ENCODE measurements at places on chromosomes 11 and 22. TPM values are rescaled to one million over a fixed set of nuclear protein-coding genes. Genes with fewer than 3 reads are reported as not detected.

DNA sequence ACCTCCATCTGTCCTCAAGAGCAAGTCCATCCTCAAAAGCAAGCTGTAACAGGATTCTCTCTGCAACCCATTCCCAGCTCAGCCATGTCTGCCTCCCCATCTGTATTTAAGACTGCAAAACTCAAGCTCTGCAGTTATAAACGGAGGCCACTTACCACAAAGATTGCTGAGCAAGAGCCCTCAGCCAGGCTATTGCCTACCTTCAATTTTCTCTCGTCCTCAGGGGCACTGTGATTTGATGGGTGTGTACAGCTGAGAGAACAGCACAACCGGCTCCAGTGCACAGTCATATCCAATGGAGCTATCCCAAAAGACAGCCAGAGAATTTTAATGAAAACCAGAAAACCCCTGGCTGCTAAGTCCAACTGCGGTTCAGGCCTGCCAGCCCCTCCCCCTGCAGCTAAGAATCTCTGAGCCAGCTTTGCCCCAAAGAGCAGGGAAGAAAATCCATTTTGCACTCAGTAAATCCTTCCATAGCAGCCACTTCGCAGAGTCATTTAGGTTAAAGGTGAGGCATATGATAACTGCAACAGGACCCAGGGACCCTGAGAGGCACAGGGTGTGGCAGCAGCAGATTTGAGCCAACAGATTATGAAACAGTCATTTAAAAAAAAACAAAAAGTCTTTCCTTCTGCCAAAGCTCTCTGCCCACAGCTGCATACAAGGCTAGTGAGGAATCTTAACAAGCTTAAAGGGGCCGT lies 37.6 kb downstream of the RAB30 start:
- peak; percentile 68 for DNase-seq

- no peak for DNase-seq
These were observed 1827.5 kb upstream of the RAG2 start for GRCh38 chr11:38425578-38425977.

DNA sequence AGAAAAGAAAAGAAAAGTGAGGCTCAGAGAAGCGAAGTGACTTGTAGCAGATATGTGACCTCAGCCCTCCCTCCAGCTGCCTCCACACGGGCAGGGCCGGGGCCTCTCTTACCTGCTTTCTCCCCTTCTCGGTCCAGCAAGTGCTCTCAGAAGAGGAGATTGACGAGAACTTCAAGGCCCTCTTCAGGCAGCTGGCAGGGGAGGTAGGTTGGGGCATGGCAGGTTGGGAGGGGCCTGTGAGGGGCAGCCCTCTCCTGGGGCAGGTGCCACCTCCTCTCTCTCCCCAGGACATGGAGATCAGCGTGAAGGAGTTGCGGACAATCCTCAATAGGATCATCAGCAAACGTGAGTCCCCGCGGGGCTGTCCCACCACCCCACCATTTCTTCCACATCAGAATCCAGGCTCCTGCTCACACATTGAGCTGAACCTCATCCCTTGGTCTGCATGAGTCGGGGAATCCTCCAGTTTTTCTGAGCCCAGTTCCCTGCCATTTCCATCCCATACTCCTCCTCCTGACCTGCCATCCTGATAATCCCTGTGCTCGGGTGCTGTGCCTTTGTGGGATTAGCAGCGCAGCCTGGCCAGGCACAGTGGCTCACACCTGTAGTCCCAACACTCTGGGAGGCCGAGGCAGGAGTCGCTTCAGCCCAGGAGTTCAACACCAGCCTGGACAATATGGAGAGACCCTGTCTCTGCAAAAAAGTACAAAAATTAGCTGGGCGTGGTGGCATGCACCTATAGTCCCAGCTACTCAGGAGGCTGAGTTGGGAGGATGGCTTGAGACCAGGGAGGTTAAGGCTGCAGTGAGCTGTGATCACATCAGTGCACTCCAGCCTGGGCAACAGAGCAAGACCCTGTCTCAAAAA lies 26.4 kb downstream of the CAPN1 start:
- no peak for DNase-seq

- no peak for DNase-seq
These were observed 31.6 kb downstream of the SLC36A4 start for GRCh38 chr11:93166194-93166593.

DNA sequence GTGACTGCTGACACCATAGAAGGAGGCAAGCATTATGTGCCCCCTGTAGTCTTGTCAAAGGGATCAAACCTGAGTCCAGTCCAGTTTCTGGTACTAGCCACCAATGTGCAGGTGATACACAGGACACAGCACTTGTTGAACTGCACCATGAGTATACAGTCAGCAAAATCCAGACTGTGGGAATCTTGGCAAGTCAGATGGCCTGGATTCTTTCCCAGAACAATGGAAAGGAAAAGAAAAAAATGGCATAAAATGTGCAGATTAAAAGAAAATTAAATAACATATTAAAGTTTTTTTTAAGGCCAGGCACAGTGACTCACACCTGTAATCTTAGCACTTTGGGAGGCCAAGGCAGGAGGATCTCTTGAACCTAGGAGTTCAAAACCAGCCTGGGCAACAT lies 16.8 kb downstream of the CRY2 start:
- no peak for DNase-seq

- DNase-seq, result no peak
These were observed 70.8 kb downstream of the TRMU start for GRCh38 chr22:46406349-46406748.

DNA sequence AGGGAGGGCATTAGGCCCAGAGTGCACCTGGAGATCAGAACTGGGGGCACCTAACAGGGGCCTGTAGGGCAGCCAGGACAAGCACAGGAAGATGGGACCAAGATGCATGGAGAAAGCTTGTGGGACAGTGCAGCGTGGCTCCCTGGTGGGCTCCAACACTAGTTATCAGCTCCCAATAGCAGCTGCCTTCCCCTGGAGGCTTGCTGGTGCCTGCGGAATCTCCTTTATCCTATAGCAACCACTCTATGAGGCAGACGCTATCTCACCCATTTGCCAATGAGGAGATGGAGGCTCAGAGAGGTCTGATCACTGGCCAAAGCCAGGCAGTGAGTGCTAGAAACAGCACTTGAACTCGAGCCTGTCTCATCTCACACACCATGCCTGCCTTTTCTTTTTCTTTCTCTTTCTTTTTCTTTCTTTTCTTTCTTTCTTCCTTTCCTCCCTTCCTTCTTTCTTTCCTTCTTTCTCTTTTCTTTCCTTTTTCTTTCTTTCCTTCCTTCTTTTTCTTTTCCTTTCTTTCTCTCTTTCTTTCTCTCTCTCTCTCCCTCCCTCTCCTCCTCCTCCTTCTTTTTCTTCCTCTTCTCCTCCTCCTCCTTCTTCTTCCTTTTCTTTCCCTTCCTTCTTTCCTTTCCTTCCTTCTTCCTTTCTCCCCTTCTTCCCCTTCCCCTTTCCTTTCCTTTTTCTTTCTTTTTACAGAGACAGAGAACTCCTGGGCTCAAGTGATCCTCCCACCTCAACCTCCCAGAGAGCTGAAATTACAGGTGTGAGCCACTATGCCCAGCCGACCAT lies 16.1 kb upstream of the SEC14L4 start:
- no peak for DNase-seq

DNA sequence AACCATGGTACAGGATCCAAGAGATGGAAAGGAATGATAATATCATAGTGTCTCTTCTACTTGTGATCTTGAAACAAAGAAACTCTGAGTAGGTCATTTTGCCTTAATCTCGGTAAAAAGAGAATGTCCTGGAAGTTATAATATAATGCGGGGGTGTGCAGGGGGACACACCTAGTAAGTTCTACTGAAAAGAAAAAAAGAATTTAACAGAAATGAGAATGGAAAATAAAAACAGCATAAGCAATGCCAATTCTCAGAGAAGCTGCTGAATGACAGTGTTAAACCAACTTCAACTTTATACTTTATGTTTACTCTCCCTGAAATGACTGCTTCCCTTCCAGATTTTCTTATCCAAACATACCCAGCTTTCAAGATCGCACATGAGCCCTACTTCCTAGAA lies 2.0 kb downstream of the HPS5 start:
- DNase-seq, result no peak

DNA sequence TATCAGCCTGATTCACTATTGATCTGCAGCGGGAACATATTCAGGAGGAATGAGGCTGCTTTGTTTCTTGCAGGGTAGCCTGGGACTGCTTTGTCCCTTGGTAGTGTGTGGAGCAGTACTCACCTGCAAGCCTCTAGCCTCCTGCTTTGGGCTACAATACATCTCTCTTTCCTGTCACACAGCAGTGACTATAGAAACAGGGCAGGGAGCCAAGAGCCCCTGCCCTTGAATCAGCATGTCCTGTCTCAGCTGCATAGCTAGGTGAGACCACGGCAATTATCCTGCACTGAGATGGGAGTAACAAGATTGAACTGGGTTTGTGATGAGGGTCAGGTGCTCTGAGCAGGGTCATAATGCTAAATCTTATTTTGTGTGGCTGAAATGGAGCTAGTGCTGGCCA lies 191.9 kb downstream of the NELL1 start:
- no peak for DNase-seq

DNA sequence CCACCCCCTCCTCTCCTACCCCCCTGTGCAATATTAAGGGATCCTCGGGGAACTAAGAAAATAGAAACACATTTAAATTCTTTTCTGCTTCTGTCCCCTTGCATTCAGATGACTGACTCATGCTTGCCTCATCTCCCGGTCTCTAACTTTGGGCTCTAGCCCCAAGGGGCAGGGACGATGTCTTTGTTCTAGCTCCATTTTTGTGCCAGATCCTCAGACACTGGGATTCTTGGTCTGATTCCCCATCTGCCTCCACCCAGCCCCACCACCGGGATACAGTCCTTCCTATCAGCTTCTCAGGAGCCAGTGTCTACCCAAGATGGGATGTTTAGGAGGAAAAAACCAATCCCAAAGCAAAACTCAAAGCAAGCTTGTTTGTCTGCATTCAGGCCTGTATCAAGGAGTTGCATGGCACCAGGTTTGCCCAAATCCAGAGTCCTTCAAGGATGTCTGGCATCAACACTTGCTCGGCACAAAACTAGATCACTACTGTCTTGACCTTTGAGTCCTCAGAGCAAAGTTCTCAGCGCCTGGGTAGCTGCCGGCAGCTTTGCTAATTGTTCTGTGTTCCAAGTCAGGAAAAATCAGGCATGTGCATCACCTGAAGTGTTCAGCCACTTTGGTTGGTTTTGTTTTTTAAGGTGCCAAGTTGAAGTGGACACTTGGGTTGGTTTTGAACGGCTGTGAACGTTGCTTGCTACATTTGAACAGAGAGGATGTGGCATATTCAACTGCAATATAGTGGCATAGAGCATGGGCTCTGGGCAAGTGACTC lies 212.8 kb downstream of the DSCAML1 start:
- peak; percentile 1 for DNase-seq

DNA sequence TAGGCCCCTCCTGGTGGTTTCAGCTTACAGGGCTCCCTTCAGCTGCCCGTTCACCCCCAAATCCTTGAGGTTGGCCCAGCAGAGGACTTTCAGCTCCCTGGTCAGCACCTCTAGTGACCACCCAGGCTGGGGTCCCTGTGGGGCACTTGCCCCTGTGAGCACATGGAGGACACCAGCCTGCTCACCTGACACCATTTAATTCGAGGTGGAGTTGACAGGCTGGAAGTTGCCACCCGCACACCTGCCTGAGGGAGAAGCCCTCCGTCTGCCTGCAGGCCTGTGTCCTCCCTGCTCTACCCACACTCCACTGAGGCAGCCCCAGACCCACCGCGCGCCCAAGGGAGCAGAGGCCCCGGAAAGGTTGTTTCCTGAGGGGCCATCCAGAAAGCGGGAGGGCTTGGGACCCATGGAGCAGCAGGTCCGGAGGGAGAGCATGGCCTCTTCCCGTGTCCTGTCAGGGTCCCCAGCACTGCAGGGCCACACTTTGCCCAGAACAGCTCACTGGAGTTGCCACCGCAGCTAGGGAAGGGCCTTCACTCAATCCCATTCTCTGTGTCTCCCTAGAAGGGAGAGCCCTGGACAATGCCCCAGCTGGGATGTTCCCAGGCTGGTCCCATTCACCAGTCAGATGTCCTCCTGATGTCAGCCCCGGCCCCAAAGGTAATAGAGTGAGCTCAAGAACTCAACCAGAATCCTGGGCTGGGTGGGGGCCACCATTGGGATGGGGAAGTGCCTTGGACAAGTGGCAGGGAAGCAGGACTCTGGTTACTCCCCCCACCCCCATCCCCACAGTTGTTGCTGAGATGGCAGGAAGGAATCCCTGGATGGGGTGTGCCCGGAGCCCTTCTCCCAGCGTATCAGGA lies 82.4 kb downstream of the MED15 start:
- no peak for DNase-seq

DNA sequence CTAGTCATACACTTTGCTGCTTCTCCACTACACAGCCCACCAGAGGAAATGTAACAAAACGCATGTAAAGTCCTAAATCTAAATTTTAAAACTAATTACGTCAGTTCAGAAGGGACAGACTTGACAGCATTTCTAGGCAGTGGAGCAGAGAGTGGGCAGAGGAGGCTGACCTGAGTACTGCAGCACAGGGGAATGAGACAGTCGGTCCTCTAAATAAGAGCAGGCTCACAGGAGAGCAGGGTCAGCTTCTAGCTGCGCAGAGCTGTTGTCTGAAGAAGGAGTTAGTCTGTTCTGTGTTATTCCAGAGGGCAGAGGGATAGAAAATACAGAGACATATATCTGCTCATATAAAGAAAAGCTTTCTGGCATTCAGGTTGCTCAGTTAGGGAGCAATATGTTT lies 40.3 kb downstream of the JHY start:
- no peak for DNase-seq

DNA sequence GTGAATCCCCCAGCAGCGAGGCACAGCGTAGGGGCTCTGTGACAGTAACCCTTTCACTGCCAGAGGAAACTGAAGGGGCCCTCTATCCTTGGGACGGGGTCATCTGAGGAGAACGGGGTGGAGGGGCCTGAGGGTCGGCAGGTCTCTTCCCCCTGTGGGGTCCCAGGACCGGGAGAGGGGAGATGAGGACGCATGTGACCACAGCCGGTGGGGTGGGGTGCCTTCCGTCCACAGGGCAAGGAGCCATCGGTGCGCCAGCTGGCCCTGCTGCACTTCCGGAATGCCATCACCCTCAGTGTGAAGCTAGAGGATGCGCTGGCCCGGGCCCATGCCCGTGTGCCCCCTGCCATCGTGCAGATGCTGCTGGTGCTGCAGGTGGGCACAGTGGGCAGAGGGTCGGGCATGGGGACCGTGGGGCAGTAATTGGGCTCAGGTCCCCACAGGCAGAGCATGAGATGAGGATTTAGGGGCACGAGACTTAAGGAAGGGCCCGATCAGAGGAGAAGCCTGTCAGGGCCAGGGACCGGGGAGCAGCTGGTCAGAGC lies 20.3 kb upstream of the ARHGAP8 start:
- DNase-seq, result no peak

DNA sequence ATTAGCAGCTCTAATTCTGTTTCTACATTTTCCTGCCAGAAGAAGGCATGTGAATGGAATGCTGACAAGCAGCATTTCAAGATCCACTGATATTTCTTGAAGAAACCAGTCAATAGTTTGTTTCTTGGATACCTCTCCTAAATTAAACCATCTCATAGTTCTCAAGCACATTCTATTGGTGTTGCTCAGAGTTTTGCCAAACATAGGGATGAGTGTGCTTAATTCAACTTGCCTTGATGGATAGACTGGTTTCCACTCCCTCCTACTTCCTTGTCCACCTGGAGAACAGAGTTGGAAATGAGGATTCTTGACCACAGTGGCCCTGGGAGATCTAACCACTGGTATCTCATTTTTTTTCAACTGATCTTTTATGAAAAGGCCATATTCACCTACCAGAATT lies 29.8 kb upstream of the DDX10 start:
- DNase-seq, result no peak

RFPL3 gene
- not detected for total RNA-seq

CDPF1 gene
- 12.5 TPM for total RNA-seq

HBG1 gene
- total RNA-seq, result not detected

ANO1 gene
- total RNA-seq, result 2.6 TPM

FOLR3 gene
- total RNA-seq, result not detected

SGSM1 gene
- not detected for total RNA-seq

NECTIN1 gene
- 3.0 TPM for total RNA-seq

MS4A4A gene
- total RNA-seq, result not detected

SLN gene
- not detected for total RNA-seq

Data from A172 (cell line).